CD4-positive, alpha-beta T cell treated with Interleukin-6 at 100 ng/mL for 8 hours (primary cell): ENCODE measurements at places on chromosomes 3 and 15.

DNA sequence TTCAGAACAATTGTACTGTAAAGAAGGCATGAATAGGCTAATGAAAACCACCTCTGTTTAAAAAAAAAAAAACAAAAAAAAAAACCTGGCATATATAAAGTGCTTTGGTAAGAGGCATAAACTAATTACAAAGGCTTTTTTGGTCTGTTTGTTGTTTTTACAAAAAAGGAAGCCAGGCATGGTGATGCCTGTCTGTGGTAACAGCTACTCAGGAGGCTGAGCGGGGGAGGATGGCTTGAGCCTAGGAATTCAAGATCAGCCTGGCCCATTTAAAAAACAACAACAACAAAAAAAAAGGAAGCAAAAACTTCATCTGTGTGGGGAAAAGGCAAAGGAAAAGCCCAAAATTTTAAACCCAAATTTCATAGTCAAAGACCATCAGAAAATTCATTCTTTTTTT lies 47.0 kb downstream of the OSBPL10 start:
- no peak for DNase-seq

DNA sequence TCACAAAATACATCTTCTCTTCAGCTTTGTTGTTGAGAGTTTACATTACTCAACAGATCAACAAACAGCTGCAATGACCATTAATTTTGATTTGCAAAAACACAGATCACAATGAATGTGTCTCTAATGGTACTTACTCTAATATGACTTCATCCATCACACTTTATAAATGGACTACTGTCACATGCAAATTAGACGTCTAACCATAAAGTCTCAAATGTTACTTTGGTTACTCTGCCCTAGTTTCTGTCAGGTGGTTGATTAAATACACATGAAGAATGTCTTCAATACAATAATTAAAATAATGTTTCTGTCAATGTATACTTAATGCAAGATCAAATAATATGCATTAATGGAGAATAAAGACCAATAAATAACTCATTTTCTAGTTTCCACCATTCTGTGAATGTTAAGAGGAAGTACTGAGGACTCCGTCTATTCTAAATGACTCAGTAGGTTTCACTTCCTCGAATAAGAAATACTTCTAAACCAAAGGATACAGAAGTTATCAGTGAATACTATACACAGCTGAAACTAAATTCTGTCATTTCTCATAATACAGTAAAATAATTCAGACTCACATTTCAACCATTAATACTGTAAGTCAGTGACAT lies 145.8 kb downstream of the CBLB start:
- DNase-seq, result no peak

DNA sequence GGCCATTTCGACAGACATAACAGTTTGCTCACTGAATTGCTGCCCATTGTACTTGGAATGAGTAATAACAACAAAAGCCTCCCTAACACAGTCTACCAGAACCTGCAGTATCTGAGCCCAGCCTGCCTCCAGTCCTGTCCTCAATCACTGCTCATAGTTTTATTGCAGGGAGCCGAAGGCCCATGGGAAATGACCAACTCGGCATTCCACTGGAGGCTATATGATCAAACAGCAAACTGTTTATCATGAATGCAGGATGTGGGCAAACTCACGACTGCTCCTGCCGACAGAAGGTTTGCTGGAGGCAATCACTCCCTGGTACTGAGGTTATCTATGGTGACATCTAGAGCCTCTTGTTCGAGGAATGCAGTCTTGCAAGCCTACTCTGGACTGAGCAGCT lies 46.3 kb downstream of the LSM3 start:
- no peak for DNase-seq

DNA sequence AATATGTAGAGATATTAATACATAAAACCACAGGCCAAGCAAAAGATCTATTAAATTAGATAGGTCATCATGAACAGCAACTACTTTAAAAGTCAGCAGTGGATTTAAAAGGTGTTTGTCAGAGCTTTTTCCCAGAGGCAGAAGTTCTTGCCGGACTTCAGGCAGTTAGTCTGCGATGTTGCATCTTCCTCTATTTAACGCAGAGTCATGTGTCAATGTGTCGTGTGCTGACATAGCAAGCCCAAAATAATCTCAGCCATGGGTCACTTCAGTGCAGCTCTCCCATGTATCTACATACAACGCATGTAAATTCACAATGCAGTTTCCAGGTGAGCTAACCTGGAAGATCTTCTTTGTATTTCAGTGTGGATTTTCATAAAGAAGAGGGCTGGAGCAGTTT lies 8.0 kb upstream of the TMEM212 start:
- no peak for DNase-seq

- no peak for DNase-seq
These were observed 46.1 kb downstream of the WHAMM start for GRCh38 chr15:82855286-82856100.

DNA sequence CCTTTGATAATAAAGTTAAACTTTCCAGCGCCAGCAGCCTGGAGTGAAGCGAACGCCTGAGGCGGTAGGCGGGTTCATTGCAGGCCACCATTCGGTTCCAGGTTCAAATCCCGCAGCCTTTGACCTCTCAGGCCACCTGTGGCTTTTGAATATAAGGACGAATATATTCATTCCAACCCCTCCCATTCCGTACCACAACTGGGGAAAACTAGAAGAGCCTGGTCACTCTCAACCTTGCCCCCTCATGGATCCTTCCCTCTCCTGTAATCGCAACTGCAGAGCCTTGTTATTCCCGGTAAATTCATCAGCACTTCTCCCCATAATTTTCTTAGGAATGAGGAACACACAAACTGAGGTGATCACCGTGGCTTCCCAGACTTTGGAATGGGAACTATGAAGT lies 35.2 kb downstream of the ZIC4 start:
- DNase-seq, result no peak

- DNase-seq, result peak; percentile 67
These were observed 598 bp upstream of the SFMBT1 start for GRCh38 chr3:53046171-53047170.
